ENCODE measurements at places on chromosomes 7 and 10.

- DNase-seq: no peak
Observed at GRCh38 chr10:113788604-113789083, 37.2 kb downstream of the PLEKHS1 start.

- no peak for DNase-seq
Observed at GRCh38 chr7:105691082-105691679, 109.9 kb upstream of the EFCAB10 start.

DNA sequence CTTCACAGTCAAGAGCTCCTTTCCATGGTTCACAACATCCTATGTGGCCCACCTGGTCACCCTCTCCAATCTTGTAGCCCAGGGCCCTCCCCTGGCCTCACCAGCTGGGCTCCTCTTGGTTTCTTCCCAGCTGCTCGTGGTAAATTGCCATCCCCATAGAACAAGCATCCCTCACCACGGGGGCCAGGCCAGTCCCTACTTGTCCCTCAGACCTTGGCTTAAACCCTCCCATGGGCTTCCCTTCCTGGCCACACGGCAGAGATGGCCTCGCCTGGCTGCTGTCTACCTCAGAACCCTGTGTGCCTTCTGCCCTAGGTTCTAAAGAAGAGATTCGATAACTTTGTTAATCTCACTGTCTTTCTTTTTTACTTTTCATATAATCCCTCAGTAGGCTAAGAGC lies 153.3 kb upstream of the TCERG1L start:
- DNase-seq: no peak

DNA sequence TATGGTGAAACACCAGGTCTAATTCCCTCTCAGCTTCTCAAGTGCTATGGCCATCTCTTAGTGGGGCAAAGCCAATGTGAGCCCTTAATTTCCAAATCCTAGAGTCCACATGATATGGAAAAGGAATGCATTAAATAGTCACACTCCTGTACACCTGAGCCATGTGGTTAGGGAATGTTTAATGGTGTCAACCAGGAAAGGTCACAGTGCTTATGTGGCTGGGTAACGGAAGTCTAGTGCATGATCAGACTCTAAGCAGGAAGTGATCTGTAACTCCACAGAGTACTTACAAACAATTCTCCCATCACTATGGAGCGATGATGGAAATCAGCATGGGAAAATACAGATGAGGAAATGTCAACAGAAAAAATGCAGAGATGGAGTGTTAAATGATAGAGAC lies 148.8 kb downstream of the MAGI2 start:
- DNase-seq: no peak

- no peak for DNase-seq
Observed at GRCh38 chr10:62082729-62083411, 181.4 kb downstream of the ARID5B start.

DNA sequence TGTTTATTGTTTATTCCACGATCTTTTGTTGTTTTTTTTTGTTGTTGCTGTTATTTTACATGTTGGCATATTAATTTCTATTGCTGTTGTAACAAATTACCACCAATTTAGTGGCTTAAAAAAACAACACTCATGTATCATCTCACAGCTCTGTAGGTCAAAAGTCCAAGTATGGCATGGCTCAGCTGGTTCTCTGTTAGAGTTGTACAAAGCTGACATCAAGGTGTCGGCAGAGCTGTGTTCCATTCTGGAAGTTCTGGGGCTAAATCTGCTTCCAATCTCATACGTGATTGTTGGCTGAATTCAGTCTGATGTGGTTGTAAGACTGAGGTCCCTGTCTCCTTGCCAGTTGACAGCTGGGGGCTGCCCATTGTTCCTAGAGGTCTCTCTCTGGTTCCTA lies 60.2 kb upstream of the FAM133B start:
- no peak for DNase-seq

DNA sequence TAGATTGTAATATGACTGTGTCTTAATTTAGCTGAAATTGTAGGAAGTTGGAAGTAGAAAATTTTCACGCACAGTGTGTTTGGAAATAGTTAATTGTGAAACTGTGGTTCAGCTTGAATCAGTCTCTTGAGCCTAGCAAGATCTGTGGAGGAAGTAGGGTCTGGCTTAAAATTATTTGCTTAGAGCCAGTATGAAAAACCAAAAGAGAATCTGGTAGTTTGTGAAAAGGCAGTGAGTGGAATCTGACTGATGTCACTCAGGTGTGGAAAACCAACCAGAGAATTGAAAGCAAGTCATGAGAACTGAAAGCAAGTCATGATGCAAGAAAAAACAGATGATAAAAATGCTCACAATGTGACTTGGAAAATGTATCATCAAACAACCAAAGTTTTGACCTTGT lies 11.5 kb downstream of the LIPJ start:
- DNase-seq: no peak

All from neural crest cell (in vitro differentiated cells).